ENCODE measurements at places on chromosomes 2 and 18.

- DNase-seq = no peak
Measured at GRCh38 chr2:231725476-231725875, 17.2 kb downstream of the PTMA start.

DNA sequence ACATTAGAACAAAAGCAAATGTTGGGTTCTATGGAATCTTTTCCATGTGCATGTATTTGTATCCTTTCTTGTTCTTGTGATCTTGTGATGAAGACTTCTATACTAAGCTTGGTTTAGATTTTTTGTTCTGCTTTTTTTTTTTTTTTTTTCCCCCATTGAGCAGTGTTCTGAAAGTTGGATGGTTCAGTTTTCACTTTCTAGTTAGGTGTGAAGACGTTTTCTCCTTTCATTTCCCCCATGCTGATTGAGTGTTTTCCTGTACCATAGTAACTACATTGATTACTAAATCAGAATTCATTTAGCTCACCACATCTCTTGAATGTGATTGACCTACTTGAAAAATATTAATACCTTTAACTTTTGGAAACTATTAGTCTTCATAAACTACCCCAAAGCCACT, 34.1 kb downstream of the NOP58 start:
- DNase-seq = no peak

GRCh38 chr2:191045141-191045540, 31.2 kb upstream of the STAT1 start:
- no peak for DNase-seq

DNA sequence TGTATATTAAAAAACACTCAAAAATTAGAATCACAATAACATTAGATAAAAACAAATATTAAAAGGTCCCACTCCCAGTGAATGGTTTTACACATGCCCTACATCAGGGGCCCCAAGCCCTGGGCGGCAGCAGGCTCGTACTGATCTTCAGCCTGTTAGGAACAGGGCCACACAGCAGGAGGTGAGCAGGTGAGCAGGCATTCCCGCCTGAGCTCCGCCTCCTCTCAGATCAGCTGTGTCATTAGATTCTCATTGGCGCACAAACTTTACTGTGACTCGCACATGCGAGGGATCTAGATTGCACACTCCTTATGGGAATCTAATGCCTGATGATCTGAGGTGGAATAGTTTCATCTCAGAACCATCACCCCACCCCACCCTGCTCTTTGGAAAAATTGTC, 74.2 kb downstream of the MBD2 start:
- DNase-seq = no peak

GRCh38 chr2:234500394-234501006, 3.6 kb upstream of the ARL4C start:
- DNase-seq = peak; percentile 62

DNA sequence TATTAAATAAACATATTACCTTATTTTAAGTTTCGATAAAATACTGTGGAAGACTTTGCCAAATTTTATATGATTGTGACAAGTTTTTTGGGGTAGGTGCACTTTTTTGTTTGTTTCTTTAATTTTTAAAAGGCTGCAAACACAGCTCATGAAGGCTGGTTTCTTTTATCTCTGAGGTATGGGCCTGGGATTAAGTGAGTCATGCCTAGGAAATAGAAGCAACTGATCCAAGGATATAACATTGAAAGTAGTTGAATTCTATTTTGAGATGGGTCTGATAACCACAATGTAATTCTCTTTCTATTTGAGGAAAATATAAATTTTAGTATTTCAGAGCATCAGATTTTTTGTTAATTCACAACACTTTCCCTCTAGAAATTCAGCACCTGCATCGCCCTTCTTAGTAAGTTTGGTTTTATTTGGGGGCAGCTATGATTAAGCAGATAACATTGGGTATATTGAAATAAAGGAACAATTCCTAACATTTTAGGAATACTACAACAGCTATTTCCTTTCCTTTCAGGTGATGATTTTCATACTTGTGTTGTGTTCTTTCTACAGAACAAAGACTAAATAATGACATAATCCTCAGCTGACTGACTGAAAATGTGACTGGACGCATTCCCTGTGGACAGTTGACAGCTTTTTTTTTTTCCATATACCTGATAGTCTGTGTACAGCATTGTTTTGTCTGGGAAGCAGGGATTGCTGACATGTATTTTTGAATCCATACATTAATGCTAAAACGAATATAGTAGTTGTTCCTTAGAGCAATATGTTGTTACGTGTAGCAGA, 16.8 kb downstream of the RBM45 start:
- no peak for DNase-seq

GRCh38 chr2:60446413-60447267, 106.8 kb downstream of the BCL11A start:
- DNase-seq = no peak

GRCh38 chr2:184654945-184655344, 56.6 kb downstream of the ZNF804A start:
- DNase-seq = no peak

GRCh38 chr2:58918141-58918540, 677.0 kb upstream of the FANCL start:
- no peak for DNase-seq

- DNase-seq = no peak
Measured at GRCh38 chr2:241798081-241798630, 10.8 kb upstream of the NEU4 start.

DNA sequence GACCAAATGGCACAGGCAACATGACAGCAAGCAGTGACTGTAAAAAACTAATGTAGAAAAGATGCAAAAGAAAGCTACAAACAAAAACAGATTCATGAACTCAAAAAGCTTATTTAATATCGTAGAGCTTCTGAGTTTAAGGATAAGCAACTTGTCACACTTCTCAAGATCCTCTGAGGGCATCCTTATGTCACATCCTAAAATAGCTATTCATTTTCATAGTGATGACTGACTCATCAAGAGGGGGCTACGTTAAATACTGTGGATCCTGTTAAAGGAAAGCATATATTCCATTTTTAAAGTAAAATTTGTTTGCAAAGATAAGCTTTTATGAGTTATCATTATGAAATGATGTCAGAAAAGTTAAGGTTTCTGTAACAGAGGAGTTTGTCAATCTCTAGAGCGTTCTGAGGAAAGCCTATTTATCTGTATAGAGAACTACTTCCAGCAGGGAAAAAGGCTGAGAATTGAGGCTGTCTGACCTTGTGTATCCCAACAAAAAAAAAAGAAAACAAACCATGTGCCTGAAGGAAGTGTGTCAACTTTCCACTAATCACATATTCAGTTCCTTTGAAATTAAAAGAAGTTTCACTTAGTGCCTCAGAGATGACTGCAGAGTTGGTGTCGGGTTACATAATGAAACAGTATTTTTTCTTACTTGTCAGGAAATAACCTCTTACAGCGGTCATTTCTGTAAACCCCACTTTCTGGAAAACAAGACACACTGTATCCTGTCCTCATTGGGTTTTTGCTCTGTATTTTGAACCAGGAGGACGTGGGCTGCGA, 115.5 kb downstream of the ESCO1 start:
- DNase-seq = no peak

DNA sequence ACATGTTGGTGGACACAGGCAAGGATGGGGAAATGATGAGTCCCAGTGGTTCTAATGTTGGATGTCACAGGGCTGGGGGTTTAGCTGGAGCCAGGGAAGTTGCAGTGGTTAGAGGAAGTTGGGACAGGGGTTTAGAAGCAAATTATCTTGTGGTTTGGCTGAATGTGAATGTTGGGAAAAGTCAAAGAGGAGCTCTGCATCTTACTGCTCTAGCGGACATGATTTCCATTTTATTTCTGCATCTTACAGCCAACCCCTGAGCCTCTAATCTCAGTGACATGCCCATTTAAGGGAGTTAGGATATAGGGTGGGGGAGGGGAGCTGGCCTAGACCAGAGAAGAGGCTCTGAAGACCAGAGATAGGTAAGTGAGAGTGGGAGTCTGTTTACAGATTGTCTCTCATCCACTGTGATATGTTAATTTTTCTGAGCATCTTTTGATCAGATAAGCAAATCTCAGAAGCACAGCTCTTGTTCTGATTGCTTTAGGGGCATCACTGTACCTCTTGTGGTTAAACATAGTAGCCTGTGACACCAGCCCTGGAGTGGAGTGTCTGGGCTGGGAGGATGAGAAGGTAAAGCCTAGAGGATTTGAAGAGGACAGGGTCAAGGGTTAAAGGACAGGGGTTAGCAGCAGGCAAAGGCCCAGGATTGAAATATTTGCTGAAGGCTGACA, 43.6 kb downstream of the SETBP1 start:
- no peak for DNase-seq

Measured in activated CD8-positive, alpha-beta memory T cell treated with anti-CD3 and anti-CD28 coated beads for 4 hours (primary cell).